ENCODE measurements at places on chromosomes 11 and 22.

- no peak for DNase-seq
Measured at GRCh38 chr22:19845054-19845722, 9.5 kb downstream of the GNB1L start.

- no peak for DNase-seq
Measured at GRCh38 chr11:107538821-107539220, 26.7 kb downstream of the ALKBH8 start.

GRCh38 chr11:46743693-46744339 is 24.8 kb downstream of the F2 start:
- DNase-seq = no peak

DNA sequence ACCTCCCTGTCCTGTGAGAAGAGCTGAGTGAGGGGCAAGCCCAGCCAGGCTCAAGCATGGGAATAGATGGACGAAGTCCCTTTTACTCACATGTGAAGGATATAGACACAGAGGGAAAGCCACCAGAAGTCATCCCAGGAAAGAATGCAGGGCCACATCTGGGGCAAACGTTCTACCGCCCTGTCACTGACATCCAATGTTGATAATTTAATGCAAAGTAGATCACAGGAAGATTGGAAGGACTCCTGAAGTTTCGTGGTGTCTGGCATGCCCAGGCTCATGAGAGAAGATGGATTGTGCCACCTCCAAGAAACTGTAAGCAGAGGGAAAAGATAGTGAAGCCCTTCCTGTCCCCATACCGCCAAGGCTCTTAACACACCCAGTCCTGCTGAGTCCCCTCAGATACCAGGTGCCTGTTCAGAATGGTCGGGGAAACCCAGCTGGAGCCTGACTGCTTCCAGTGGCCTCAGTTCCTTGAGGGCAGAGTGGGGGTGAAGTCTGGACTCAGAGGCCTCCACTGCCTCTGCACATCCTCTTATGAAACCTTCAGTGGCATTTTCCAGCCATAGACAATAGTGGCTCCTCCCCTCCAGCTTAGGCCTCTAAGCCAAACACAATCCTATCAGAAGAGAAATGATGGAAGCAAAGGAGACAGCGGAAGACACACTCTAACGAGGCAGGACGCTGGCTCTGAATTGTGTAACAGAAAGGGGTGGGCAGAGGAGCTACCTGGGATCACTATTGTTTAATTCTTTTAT is 7.5 kb upstream of the STK33 start:
- no peak for DNase-seq

DNA sequence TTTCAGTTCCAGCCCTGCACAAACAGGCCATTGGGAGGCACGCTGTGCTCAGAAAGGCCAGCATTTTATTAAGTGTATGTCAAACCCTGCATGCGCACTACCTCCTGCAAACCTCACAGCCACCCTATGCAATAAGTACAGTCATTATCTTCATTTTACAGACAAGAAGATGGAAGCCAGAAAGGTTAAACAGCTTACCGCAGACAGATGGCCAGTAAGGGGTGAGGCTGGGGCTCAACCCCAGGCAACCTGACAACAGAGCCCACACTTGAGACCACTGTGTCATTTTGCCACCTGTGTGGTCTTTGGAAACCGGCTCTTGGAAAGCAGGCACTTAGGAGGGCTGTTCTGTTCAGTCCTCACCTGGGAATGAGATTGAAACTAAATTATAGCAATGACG is 142.3 kb downstream of the NXPE2 start:
- DNase-seq = no peak

GRCh38 chr11:84232511-84232910 is 946.3 kb upstream of the CCDC90B start:
- no peak for DNase-seq

DNA sequence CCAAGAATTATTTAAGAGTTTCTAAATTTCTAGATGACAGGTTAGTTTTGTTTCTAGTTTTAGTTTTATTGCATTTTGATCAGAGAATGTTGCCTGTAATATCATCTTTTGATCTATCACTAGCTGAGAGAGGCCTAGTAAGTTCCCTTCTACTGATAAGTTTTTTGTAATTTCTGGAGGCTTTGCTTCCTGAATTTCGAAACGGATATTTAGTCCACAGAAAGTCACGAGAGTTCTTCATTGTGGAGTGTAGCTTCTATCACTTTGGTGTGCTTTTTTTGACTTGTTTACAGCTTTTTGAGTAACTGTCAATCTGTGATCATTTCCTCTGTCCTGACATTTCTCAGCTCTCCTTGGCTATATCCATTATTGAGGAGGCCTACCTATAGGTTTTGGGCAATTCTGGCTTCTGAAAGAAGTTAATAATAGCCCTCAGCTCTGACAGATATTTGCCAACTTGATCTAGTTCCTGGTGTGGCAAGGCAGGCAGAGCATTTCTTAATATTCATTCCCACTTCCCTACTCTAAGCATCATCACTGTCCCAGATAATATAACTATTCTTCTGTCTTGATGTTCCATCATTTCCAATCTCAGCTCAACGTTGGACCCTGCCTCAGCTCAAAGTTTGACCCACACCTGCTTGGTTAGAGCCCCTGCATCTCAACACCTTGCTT is 171.3 kb downstream of the BLID start:
- DNase-seq = no peak

DNA sequence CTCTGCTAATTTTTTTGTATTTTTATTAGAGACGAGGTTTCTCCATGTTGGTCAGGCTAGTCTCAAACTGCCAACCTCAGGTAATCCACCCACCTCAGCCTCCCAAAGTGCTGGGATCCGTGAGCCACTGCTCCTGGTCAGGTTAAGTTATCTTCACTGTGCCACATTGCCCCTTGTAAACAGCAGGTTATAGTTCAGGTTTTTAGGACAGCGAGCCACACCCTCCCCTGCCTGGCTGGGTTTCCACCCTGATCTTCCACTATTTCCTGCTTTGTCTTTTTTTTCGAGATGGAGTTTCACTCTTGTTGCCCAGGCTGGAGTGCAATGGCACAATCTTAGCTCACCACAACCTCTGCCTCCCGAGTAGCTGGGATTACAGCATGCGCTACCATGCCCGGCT is 16.1 kb downstream of the ACO2 start:
- DNase-seq = no peak

DNA sequence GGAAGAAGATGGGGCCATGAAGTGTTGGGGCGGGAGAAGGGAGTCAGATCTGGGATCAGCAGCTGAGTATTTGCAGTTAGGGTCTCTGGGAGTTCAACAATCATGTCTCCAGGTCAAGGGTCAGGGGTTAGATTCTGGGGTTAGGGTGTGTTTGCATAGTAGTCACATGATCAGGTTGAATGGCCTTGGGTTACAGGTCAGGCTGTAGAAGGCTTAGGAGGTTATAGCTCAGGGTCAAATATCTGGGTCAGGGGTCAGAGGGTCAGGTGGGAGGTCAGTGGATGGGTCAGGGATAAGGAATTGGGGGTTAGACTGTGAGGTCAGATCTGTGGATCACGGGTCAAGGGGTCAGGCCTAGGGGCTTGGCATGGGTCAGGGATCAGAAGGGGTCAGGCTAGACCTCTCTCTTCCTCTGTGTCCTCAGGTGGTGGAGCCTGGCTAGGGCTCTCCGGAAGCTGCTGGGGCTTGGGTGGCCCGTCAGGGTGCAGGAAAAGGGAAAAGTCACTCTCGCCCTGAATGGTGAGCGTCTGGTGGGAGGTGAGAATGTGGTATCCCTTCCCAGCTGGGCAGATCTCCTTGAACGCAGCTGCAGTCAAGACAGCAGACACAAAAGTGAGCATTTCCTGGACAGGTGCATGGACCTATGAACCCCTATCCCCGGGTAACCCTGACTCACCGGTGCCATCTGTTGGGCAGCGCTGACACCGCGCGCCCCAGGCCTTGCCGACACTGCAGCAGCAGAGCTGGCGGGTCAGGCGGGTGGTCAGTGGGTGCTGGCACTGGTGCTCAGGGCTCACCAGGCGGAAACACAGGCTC is 6.4 kb downstream of the LTBP3 start:
- peak; percentile 54 for DNase-seq

Data from activated effector memory CD4-positive, alpha-beta T cell treated with Interleukin-2 at 50 U/mL for 16 hours (primary cell).